ENCODE measurements at places on chromosomes 12 and 14.

- DNase-seq, result no peak
These were observed 1.1 kb upstream of the CSRP2 start for GRCh38 chr12:76879710-76880518.

DNA sequence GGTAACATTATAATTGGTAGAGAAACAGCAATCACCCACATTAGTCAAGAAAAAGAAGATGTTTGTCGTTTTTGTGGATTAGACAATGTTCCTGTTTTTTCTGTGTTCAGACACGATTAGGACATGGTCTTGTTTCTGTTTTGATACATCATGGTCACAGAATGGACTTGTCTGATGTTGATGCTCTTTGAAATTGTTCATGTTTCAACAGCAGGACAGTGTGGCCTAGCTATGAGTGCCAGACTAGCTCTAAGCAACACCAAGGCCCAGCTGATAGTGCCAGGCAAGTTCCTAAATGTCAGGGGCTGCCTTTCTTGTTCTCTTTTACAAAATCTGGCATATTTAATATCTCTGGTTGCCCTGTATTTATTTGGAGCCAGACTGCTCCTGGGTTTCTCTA lies 40.9 kb upstream of the TOMM20L start:
- DNase-seq, result no peak

- DNase-seq, result no peak
These were observed 6.1 kb downstream of the SYCP3 start for GRCh38 chr12:101733166-101733565.

DNA sequence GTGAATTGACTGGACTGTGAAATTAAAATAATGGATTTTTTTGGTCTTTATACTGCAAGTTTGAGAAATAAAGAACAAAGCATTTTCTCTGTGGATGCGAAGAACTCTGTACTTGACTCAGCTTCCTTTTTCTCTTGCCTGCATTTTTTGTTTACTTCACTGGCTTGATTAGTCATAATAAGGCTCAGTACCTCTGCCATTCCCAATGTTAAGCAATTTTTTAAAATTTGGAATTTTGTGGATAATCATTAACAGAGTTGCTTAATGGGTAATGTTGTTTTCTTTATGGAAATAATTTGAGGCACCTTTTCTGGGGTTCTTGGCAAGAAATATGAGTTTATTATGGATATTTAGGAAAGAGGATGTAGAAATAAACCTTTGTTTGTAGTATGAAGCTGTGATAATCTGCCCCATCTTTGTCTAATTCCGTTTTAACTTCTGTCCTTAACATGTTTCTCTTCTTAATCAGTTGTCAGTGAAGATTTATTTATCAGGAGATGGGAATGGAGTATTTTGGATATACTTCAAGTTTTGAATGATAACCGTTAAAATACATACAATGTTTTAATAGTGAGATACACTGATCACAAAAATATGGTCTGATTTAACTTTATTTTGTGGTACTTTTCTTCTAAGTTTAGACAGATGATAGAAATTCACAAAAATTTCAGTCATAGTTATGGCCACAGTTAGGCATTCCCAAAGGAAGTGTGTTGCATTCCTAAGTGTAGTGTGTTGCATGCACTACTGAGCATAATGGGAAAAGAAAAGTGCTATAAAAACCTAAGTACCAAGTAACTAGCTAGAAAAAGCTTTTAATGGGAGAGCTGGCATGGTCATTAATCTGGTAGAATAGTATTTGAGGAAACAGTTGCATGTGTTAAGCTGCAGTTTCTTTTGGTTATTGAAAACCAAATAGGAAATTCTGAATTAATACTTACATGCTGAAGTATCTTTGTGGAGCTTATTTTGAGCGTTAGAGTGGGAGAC lies 27.7 kb downstream of the WNK1 start:
- DNase-seq, result no peak
